ENCODE measurements at places on chromosomes 6 and 20. TPM values are rescaled to one million over a fixed set of nuclear protein-coding genes. Genes with fewer than 3 reads are reported as not detected.

The SH3BGRL2 gene
- 5.8 TPM for total RNA-seq

The ZSWIM1 gene
- 11.2 TPM for total RNA-seq

The SNX5 gene
- 46.3 TPM for total RNA-seq

The GTSF1L gene
- total RNA-seq = not detected

The CD109 gene
- total RNA-seq = 9.1 TPM

The C20orf144 gene
- not detected for total RNA-seq

The ZNF292 gene
- 28.2 TPM for total RNA-seq

The TAF8 gene
- 28.5 TPM for total RNA-seq

The SLPI gene
- total RNA-seq = 1.8 TPM

The SMLR1 gene
- not detected for total RNA-seq

The MRPS18B gene
- total RNA-seq = 119 TPM

The SASH1 gene
- total RNA-seq = 22.5 TPM

The ZNF165 gene
- 0.55 TPM for total RNA-seq

The EDN3 gene
- total RNA-seq = not detected

The ARMC12 gene
- not detected for total RNA-seq

The BCKDHB gene
- total RNA-seq = 37.2 TPM

The SIM1 gene
- not detected for total RNA-seq

The SAPCD1 gene
- not detected for total RNA-seq

The LST1 gene
- total RNA-seq = 6.5 TPM

The SLC29A1 gene
- 154 TPM for total RNA-seq

- H3K27me3 ChIP-seq = no peaks in the 10 kb centered on the region
- H3K4me1 ChIP-seq = peaks cover 19% of the 10 kb centered on the region
- H3K27ac ChIP-seq = no peak overlapping the region
- DNase-seq = no peak
- H3K4me3 ChIP-seq = no peak overlapping the region
Observed at GRCh38 chr6:117545161-117545595, 57.1 kb downstream of the GOPC start.

GRCh38 chr6:119686240-119686639 lies 336.7 kb upstream of the MAN1A1 start:
- no peaks in the 10 kb centered on the region for H3K27me3 ChIP-seq
- H3K36me3 ChIP-seq = no peaks in the 10 kb centered on the region
- DNase-seq = no peak

DNA sequence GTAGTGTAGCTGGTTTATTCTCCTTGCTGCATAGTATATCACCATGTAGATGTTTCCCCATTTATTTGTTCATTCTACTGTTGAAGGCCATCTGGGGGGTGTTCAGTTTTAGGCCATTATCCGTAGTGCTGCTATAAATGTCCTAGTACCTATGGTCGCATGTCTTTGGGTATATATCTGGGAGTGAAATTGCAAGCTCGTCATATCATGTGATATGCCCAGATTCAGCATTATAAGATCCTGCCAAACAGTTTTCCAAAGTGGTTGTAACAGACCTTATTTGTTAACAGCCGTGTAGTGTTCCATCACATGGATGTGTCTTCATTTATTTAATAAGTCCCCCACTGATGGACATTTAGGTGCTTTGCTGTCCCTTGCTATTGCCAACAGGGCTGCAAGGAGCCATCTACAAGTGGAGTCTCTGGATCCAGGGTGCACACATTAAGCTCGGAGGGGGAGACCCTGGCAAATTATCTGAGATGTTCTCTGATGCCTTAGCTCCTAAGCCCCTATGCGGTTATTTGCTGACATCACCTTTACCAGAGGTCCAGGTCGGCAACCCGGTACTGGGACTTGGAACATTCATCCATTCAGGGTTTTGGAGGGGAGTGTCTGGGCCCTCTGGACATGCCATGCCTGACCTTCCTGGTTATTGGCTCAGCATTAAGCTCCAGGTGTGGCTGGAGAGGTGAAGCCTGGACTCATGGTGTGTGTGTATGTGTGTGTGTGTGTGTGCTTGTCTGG lies 16.9 kb downstream of the LBP start:
- no peak overlapping the region for H3K4me3 ChIP-seq
- no peak overlapping the region for H3K27ac ChIP-seq

- DNase-seq = peak; percentile 16
- H3K27ac ChIP-seq = peak overlapping the region; percentile 97
- peak overlapping the region; percentile 79 for H3K4me3 ChIP-seq
- H3K4me1 ChIP-seq = peaks cover 75% of the 10 kb centered on the region
- H3K36me3 ChIP-seq = no peaks in the 10 kb centered on the region
Observed at GRCh38 chr6:145815309-145816274, 997 bp upstream of the FBXO30 start.

DNA sequence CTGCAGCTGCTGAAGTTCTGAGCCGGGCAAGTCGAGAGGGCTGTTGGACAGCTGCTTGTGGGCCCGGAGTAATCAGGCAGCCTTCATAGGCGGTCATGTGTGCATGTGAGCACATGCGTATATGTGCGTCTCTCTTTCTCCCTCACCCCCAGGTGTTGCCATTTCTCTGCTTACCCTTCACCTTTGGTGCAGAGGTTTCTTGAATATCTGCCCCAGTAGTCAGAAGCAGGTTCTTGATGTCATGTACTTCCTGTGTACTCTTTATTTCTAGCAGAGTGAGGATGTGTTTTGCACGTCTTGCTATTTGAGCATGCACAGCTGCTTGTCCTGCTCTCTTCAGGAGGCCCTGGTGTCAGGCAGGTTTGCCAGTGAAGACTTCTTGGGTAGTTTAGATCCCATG lies 21.2 kb upstream of the MAPK13 start:
- H3K27ac ChIP-seq = no peak overlapping the region
- peaks cover 57% of the 10 kb centered on the region for H3K36me3 ChIP-seq

DNA sequence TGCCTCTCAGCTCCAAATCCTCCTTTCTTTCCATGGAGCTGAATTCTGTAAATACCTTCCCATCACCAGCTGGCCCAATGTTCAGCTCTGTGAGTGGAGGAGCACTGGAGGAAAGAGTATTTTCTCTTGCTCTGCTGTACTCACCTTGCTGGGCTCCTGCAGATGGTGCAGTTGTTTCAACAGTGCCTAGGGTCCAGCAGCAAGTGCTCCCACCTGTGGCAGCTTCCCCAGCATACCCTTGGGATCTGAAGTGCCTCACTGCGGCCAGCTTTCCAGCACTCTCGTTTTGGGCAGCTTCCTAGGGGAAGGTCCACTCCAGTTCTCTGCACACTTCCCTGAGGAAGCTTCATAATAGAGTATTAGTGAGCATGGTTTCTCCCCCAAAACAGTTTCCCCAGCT lies 170.9 kb downstream of the ARHGAP18 start:
- DNase-seq = no peak
- no peaks in the 10 kb centered on the region for H3K4me1 ChIP-seq
- H3K27ac ChIP-seq = no peak overlapping the region
- no peaks in the 10 kb centered on the region for H3K36me3 ChIP-seq

DNA sequence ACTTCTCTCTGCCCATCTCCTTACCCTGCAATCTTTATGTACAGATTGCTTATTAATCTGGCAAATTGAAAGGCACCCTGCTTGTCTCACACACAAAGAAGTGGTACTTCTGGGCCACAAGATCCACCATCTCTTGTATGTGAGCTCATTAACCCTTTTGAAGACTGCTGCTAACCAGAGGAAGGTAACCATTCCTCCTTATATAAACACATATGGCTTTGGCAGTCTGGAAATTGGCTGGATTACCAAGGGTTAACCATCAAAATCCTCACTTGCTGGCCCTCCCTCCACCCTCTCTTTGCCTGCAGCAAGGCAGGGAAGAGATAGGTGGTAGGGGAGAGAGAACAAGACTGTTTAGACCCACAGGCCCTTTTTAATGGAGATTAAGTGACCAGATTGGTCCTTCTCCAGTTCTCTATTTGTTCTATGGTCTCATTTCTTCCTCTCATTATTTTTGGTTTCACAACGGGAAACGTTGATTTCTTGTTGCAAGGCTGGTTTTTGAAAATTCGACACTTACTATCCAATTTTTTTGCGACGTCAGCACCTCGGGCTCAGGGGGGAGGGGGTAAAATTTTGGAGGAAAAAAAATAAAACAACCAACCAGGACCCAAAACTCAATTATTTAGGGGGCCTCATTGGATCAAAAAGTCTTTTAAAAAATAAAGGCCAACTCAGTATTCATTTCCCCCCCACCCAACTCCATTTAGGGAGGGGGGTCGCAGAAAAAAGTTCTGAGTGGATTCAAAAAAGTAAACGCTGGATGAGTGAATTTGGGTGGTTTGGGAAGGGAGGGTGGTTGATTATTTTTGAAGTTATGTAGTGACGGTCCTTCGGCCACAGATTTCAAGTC lies 859 bp downstream of the PPP1R10 start:
- no peak for DNase-seq
- H3K4me3 ChIP-seq = peak overlapping the region; percentile 94
- peak overlapping the region; percentile 94 for H3K27ac ChIP-seq
- no peaks in the 10 kb centered on the region for H3K27me3 ChIP-seq

GRCh38 chr6:116190550-116190949 lies 63.3 kb downstream of the TSPYL4 start:
- H3K27ac ChIP-seq = peak overlapping the region; percentile 40
- no peaks in the 10 kb centered on the region for H3K27me3 ChIP-seq
- DNase-seq = no peak
- no peaks in the 10 kb centered on the region for H3K36me3 ChIP-seq
- H3K4me1 ChIP-seq = peaks cover 44% of the 10 kb centered on the region

- no peaks in the 10 kb centered on the region for H3K27me3 ChIP-seq
- H3K27ac ChIP-seq = no peak overlapping the region
- H3K4me1 ChIP-seq = peaks cover 23% of the 10 kb centered on the region
- no peak overlapping the region for H3K4me3 ChIP-seq
- H3K36me3 ChIP-seq = peaks cover 10% of the 10 kb centered on the region
Observed at GRCh38 chr6:21201637-21202350, 391.8 kb upstream of the SOX4 start.

GRCh38 chr6:150083839-150084238 lies 14.9 kb upstream of the ULBP3 start:
- no peak overlapping the region for H3K4me3 ChIP-seq
- no peaks in the 10 kb centered on the region for H3K36me3 ChIP-seq
- peaks cover 45% of the 10 kb centered on the region for H3K27me3 ChIP-seq
- H3K27ac ChIP-seq = no peak overlapping the region

GRCh38 chr20:37326666-37327065 lies 19.3 kb upstream of the SRC start:
- H3K4me3 ChIP-seq = no peak overlapping the region
- H3K27me3 ChIP-seq = no peaks in the 10 kb centered on the region
- DNase-seq = no peak
- peaks cover 3% of the 10 kb centered on the region for H3K4me1 ChIP-seq
- no peak overlapping the region for H3K27ac ChIP-seq

- no peak overlapping the region for H3K27ac ChIP-seq
- H3K27me3 ChIP-seq = no peaks in the 10 kb centered on the region
- H3K4me1 ChIP-seq = no peaks in the 10 kb centered on the region
- DNase-seq = no peak
- no peaks in the 10 kb centered on the region for H3K36me3 ChIP-seq
Observed at GRCh38 chr6:96823743-96824142, 13.5 kb downstream of the GPR63 start.

DNA sequence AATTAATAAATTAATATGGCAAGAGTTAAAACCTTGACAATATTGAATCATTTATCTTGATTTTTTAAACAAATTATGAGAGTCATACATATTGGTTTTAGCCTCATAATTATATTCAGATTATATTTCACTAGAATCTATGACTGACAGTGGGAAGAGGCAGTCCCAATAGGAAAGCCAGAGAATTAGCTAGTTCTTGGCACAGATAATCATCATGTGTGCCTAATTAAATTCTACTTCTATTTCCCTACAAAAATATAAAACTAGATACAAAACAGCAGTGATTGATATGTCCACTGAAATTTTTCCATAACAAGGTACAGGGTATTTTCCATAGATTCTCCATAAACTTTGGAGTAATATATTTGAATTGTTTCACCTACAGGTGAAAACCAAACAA lies 38.6 kb downstream of the COL9A1 start:
- no peak overlapping the region for H3K27ac ChIP-seq
- no peaks in the 10 kb centered on the region for H3K36me3 ChIP-seq
- no peaks in the 10 kb centered on the region for H3K4me1 ChIP-seq
- no peak for DNase-seq
- H3K27me3 ChIP-seq = no peaks in the 10 kb centered on the region

GRCh38 chr20:50826121-50826520 lies 31.3 kb downstream of the BCAS4 start:
- no peak overlapping the region for H3K4me3 ChIP-seq
- no peak for DNase-seq
- no peaks in the 10 kb centered on the region for H3K36me3 ChIP-seq
- no peaks in the 10 kb centered on the region for H3K27me3 ChIP-seq
- no peak overlapping the region for H3K27ac ChIP-seq

DNA sequence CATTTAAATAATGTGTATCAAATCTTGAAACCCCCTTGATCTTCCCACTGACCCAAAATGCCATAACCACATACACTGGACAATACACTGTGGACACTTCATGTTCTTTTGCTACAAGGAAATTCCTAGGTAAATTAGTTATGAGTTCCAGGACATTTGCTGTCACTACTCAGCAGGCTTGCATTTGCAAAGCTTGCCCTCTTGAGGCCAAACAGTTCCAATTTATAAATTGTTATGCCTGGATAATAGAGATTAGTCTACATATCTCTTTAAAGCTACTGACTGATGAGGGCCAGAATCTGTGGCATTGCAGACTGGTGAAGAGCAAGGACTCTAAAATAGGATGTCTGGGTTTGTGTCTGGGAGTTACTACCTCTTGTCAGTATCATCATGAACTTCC lies 17.4 kb upstream of the RAB32 start:
- no peaks in the 10 kb centered on the region for H3K4me1 ChIP-seq
- H3K36me3 ChIP-seq = no peaks in the 10 kb centered on the region
- no peak overlapping the region for H3K27ac ChIP-seq
- no peaks in the 10 kb centered on the region for H3K27me3 ChIP-seq

GRCh38 chr6:20870493-20870892 lies 336.2 kb downstream of the CDKAL1 start:
- H3K4me3 ChIP-seq = no peak overlapping the region
- no peak for DNase-seq

GRCh38 chr6:142182004-142182403 lies 34.9 kb downstream of the VTA1 start:
- H3K27me3 ChIP-seq = no peaks in the 10 kb centered on the region
- peaks cover 20% of the 10 kb centered on the region for H3K36me3 ChIP-seq
- no peak for DNase-seq
- no peak overlapping the region for H3K27ac ChIP-seq

DNA sequence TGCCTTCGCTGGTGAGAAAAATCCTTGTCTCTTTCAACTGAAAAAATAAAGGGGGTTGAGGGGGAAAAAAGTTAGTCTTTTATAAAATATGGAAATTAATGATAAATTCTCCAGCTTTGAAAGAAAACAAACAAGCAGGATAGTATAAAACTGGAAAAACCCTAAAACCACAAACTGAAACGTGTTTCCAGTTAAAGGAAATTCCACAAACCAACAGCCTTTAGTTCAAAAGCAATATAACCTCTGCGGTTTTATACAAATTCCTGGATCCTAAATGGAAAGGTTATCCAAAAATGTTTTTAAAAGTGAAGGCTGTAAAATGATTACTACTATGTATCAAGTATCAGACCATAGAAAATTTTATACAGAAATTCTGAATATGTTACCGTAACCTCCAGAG lies 55.6 kb downstream of the BMP5 start:
- no peaks in the 10 kb centered on the region for H3K27me3 ChIP-seq
- H3K4me3 ChIP-seq = no peak overlapping the region

GRCh38 chr6:155580904-155581303 lies 125.3 kb upstream of the NOX3 start:
- H3K27ac ChIP-seq = no peak overlapping the region
- no peaks in the 10 kb centered on the region for H3K36me3 ChIP-seq
- no peaks in the 10 kb centered on the region for H3K4me1 ChIP-seq
- no peaks in the 10 kb centered on the region for H3K27me3 ChIP-seq
- DNase-seq = no peak

GRCh38 chr6:27178407-27178730 lies 69.1 kb upstream of the PRSS16 start:
- peaks cover 23% of the 10 kb centered on the region for H3K4me1 ChIP-seq
